ENCODE measurements at places on chromosomes 2 and 18.

- no peak for DNase-seq
These were observed 12.6 kb downstream of the GLI2 start for GRCh38 chr2:120748310-120748709.

- no peak for DNase-seq
These were observed 149.1 kb upstream of the MYCN start for GRCh38 chr2:15791294-15791693.

DNA sequence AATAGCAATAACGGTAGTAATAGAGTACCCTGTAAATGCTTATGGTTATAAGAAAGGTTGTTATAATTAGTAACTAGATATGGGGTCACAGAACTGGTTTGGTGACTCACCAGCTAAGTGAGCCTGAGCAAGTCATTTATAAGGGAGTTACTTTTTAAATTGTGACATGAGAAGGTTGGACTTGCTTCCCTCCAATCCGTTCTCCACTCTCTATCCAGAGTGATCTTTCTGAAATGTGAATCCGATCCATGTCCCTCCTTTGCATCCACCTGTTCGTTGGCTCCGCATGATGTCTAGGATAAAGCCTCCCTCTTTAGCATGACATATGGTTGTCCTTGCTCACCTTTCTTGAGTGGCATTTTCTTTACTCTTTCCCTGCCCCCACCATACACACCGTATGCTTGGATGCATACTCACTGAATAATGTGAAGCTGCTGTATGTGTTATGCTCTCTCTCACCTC, 83.1 kb downstream of the CDC42EP3 start:
- no peak for DNase-seq

- DNase-seq, result no peak
These were observed 81.4 kb downstream of the EPAS1 start for GRCh38 chr2:46378616-46379015.

DNA sequence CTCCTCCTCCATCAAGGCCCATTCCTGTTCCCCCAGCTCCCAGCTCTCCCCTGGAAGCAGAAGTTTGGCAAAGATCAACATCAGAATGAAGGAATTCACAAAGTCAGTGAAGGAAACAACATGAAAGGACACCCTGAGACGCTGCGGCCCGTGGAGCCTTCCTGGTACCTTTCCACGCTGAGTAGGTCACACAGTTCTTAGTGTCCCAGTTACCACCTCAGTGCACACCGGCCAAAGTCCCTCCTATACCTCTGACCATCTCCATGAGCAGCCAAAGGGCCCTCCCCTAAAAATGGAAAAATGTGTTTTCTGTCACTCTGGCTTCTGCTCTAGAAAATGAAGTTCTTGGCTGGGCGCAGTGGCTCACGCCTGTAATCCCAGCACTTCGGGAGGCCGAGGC, 191.6 kb upstream of the AGAP1 start:
- DNase-seq, result no peak

GRCh38 chr2:128305555-128306080, 13.1 kb downstream of the HS6ST1 start:
- no peak for DNase-seq

DNA sequence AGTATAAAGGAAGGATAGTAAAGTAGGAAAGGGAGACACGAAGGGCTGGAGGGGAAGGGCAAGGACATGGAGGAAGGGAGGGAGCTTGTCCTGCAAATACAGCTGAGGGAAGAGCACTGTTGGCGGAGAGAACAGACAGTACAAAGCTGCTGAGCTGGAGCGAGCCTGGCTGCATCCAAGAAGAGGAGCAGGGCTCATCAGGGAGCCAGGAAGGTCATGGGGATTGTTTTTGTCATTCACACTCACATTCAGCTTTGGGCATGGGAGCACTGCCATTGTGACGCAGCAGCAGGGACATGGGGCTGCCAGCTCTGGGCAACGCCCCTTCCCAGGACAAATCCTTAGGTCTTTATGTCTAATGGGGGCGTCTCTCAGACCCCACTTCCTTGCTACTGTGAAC, 125.1 kb downstream of the COPS8 start:
- DNase-seq, result no peak

DNA sequence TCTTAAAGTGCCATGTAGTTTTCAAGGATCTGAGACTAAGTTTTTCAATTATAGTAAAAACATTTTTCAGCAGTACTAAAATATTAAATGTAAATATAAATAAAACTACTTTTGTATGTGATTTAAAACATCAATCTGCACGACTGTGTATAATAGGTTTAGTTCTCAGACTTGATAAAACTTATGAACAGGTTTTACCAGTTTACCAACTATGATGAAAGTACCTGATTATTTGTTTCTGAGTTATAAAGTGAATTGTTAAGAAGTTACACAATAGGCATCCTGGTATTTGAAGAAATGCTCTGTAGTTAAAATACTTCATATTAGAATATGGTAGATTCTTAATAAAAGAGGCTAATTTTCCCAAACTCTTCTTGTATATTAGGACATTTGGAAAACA, 14.8 kb downstream of the RELCH start:
- no peak for DNase-seq

DNA sequence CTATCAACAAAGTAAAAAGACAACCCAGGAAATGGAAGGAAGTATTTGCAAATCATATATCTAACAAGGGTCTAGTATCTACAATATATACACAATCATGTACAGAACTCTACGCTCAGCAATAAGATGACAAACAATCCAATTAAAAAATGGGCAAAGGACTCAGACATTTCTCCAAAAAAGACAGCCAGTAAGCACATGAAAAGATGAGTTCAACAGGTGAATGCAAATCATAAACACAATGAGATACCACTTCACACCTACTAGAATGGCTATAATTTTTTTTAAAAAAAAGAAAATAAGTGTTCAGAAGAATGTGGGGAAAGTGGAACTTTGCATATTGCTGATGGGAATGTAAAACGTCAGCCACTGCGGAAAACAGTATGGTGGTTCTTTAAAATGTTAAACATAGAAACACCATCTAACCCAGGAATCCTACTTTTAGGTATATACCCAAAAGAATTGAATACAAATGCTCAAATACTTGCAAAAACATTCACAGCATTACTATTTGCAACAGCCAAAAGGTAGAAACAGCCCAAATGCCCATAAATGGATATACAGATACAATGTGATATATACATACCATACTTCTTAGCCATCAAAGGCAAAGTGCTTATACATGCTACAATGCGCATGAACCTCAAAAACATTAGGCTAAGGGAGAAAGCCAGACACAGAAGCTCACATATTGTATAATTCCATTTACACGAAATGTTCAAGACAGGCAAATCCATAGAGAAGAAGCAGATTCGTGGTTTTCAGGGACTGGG, 121.2 kb downstream of the CABYR start:
- DNase-seq, result no peak

DNA sequence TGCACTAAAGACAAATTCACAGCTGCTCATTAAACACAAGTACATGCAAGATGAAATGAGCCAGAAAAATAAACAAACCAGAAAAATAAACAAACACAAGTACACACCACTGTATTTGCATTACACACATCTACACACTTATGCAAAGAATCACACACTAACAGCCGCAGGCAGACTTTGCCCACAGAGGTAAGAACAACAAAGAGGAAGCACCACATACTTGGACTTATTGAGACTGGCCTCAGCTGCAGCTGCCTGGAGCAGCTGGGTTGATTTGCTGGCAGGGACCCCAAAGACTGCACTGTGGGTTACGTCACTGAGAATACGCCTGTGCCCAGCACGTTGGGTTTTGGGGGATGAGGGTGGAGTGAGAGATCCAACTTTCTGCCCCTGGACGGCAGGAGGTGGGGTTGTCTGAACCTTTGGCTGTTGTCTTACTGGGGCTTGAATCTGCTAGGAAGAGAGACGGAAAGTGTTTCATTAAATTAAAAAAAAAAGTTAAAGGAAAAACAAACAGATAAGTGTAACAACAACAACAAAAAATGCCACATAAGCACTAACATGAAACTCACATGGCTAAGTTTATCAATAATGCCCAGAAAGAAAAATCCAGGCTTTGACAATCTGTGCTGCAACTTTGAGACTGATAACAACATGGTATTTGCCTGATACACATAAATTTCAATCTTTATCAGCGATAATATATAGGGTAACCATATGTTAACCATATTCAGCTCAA, 71.9 kb upstream of the NFU1 start:
- DNase-seq, result no peak

- DNase-seq, result no peak
These were observed 9.3 kb upstream of the MGAT5 start for GRCh38 chr2:134244587-134244986.

DNA sequence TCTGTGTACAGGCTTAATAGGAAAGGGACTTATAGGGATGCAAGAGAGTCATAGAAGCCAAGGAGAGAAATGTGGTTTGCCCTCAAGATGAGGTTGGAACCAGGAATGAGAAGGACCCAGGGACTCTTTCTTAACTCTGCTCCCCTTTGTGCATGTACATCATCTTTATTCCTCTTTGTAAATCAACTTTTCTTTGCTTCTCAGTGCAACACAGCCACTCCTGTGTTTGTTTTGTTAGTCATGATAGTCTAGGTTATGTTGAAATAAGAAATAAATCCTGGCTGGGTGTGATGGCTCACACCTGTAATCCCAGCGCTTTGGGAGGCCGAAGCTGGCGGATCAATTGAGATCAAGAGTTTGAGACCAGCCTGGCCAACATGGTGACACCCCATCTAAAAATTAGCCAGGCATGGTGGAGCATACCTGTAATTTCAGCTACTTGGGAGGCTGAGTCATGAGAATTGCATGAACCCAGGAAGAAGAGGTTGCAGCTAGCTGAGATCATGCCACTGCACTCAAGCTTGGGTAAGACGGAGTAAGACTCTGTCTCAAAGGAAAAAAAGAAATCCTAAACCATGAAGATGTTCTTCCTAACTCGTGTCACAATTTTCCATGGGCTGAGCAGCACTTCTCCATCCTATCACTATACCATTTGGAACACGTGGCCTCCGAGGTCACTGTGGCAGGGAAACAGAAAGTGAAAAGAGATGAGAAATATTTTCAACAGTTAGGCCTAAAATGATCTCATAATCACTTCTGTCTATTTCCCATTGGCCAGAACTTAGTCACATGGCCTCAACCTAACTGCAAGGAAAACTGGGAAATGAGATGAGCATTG, 73.0 kb upstream of the TMEM17 start:
- peak; percentile 89 for DNase-seq

GRCh38 chr2:34784701-34785100, 1185.6 kb upstream of the FAM98A start:
- no peak for DNase-seq

DNA sequence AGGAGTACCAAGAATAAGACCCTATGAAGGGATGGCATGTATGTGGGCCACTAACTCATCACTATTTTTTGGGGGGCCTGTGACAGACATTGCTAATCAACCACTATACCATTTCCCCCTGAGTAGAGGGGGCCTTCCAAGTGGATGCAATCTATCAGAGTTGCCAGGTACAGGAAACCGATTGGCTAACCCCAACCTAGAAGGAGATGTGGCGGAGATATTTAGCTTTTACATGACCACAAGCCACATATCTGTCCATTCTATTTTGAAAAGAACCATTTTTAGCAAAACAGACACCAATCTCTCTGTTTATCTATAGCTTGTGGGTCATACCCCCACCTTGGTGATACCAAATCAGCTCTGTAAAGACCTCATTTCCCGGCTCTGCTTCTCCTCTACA, 51.0 kb downstream of the PAX8 start:
- DNase-seq, result no peak

- DNase-seq, result peak; percentile 15
These were observed 1.1 kb downstream of the PRKRA start for GRCh38 chr2:178449700-178450523.

DNA sequence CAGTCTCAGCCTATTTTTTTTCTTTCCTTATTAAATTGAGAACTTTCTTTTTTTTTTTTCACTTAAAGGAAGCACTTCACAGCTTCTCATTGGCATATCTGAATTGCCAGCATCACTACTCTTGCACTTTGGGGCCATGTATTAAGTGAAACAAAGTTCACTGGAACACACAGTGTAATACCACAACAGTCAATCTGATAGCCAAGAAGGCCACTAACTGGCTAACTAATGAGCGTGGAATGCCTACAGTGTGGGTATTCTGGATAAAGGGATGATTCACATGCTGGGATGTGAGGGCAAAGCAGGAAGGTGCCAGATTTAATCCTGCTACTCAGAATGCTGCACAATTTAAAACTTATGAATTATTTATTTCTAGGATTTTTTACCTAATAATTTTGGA, 11.7 kb upstream of the C18orf63 start:
- DNase-seq, result peak; percentile 43

DNA sequence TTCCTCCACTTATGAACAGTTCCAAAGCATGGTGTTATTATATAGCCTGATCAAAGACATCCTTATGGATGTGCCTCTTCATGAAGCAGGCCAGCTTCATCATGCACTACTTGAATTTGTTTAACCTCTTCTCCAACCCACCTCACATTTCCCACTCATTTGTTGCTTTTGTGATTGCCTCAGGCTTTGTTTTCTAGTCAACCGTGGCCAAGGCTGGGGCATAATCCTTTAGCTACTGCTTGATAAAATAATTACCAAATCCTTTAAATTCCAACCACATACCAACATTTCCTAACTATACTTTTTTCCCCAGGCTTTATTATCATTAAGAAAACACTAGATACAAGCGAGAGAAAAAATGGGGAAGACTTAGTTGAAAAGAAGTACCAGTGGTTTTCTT, 39.6 kb upstream of the SCN1A start:
- peak; percentile 33 for DNase-seq

GRCh38 chr2:110770959-110771431, 38.6 kb downstream of the ACOXL start:
- peak; percentile 12 for DNase-seq

DNA sequence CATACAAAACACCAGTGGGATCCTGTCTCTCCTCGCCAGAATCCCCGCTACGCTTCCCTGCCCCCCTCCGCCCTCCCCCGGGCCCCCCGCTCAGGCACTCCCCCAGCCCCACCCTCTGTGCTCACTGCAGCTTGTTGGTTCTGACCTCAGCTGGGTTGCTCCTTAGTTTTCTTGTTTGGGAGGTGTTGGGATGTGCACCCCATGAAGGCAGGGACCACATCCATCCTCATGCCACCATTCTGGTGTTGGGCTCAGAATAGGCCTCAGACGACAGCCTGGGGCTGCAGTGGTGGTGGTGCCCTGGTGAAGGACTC, 4.6 kb downstream of the SNED1 start:
- no peak for DNase-seq

DNA sequence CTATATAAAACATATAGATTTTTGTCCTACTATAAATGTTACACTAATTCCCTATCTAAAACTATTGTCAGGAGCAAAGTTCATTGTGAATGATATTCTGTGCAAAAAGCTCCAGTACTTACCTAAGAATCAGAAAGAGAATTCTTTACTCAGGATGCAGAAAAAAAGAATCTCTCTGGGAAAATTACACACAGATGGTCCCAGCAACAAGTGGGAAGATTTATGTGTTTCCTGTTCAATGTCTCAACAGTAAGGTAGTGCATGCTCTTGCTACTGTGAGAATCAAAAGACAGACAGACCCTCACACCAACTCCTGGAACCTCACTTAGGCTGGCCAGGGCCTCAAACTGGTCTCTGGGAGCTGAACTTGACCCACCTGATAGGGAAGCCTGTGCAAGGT, 11.2 kb upstream of the NAPG start:
- DNase-seq, result no peak
